ENCODE measurements at places on chromosomes 1 and 21.

DNA sequence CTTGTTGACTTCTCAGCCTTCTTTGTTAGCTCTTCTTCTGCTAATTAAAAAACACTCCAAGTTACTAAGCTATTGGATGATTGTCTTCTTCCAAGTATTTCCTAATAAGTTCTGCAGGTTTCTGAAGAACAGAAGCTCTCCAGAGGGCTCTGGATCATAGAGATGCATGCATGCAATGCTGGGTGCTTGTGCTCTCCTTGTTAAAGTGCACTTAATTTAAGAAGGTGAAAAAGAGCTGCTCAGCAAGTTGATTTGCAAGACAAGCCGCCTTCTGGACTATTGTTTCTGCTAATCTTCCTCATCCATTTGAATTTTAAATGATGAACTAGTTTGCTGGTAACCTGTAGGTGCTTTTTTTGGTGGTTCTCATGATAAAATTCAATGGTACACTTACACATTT is 16.1 kb downstream of the RRP15 start:
- DNase-seq, result no peak

DNA sequence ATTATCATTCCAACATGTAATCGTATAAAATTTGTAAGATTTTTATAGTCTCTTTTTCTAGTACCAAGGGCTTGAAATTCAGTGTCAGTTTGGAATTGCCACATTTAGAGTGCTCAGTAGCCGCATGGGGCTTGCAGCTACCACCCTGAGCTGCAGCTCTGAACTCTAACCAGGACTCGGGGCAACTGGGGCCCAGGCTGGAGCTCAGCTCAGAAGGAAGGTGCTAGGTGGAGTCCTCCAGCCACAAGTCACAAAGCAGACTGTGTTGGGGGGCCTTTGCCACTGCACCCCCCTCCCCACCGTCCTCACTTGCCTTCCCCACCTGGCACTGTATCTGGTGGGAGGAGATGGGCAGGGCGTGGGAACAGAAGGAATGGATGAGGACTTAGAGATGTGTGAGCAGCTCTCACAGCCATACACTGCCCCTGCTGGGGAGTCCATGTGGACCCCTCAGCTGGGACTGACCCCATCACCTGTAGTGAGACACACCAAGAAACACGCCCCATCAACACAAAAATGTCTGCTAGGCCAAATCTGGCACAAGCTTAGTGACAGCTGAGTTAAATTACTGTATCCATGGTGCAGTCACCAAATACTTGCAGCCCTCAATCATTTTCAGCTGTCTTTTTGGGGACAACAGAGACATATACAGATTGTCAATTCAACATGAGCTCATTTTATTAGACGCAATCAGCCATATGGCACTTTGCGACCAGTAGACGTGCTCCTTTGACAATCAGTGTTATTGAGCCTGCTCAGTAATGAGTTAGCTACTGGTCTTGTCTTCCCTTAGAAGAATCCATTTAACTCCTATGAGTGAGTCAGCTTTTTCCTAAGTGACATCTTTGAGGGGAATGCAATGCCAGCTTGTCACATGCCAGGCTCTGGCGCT is 241.7 kb upstream of the RAB4A start:
- no peak for DNase-seq

GRCh38 chr1:198649968-198650338 is 11.1 kb downstream of the PTPRC start:
- DNase-seq, result no peak

- no peak for DNase-seq
These were observed 65.4 kb downstream of the LUZP1 start for GRCh38 chr1:23103001-23103889.

DNA sequence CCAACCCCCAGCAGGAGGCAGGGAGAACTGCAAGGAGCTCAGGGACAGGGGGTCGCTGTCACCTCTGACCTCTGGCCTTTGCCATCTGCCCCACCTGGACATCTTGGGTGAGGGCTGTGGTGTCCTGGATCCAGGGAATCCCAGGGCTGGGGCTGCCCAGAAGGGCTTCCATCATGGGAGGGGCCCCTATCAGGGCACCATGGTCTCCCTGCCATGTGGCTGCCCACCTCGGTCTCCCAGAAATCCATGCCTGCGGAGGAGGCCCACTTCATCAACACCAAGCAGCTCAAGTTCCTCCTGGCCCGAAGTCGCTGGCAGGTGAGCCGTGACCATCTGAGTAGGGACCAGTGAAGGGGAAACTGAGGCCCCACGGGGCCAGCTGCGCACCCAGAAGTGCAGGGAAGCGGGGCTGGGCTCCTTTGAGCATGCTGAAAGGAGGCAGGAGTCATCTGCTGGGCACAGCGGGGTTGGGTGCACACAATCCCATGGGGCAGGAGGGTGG is 36.1 kb downstream of the TRIM11 start:
- DNase-seq, result no peak

DNA sequence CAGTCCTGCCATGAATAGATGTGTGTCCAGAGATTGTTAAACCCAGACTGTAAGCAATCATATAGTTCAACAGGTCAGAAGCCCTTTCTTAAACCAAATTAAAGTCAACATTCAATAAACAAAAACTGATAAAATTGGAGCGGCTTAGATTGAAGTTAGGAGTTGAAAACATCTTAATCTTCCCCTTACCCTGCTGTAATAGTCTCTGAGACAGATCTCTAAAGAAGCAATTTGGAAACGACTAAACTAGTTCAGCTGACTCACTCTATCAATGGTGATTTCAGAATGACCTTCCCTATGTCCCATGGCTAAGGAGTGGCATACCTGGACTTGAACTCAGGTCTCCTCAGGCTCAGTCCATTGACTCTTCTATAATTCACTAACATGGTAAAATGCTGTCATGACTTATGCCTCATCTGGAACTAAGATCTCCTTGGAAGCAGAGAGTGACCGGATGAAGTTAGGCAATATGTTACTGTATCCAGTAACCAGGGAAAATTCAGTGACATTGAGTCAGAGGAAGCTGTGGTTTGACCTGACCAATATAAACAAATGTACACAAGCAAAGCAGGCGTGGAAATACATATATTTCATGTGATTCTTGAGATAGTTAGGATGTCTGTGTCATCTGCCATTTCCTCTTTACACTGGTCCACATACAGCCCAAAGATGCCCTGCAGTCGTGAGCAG is 30.1 kb downstream of the SGIP1 start:
- no peak for DNase-seq

DNA sequence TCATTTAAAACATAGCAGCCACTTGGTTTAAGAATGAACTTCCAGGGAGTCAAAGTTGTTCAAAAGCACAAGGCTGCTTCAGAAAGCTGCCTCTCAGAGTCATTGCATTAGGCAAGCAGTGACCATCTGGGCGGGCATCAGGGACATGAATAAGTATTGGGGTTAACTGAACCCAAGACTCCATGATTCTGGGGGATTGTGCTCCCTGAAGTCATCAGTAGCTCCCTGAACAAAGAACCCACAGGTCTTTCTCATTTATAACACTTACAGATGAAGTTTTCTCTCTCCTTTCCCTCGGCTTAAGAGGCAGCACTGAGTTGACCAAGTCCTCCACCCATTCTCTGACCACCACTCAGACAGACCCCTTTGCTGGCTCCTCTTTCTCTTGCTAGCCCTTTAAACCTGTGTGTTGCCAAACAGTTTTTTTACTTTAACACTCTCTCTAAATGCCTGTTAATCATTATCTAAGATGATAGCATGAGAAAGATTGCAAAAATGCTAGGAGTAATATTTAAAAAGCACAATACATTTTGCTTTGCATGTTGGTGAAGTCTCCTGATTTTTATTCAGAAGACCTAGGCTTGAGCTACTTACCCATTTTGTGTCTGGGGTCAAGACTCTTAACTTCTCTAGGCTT is 77.0 kb upstream of the ARHGAP29 start:
- no peak for DNase-seq

DNA sequence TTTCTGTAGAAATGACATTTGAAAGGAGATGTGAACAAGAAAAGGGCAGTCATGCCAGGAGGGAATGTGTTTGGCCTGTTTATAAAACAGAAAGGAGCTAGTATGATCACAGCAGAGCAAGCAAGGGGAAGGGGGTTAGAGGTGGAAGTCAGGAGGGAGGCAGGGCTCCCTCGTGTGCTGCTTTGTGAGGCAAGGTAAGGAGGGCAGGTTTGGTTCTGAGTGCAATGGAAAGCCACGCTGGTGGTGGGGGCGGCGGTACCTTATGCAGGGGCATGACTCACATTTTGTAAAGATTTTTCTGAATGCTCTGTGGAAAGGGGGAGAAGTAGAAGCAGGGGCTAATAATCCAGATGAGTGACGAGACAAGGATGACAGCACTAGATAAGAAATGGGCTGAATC is 197.5 kb upstream of the C8B start:
- DNase-seq, result no peak

- peak; percentile 12 for DNase-seq
These were observed 17.3 kb downstream of the SLC9A1 start for GRCh38 chr1:27137544-27138075.

- DNase-seq, result no peak
These were observed 45.9 kb downstream of the SAMD13 start for GRCh38 chr1:84347271-84347931.

- no peak for DNase-seq
These were observed 3.6 kb downstream of the TUT4 start for GRCh38 chr1:52549267-52549666.

DNA sequence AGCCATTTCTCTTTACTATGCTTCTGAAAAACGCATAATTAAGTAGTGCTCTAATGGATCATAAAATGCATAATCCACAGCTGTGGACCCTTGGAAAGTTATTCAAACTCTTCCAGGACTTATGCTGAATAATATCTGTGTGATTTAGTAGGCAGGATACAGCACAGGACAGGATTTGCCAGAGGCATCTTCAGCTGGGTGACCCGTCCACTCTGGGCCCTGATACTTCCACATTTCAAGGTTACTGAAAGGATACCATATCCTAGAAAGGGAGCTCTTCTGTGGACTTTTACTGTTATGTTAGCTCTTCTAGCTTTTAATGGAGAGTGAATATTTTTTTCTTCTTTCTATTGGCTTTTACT is 49.6 kb downstream of the MAP10 start:
- DNase-seq, result no peak

- DNase-seq, result no peak
These were observed 1147.3 kb downstream of the NCAM2 start for GRCh38 chr21:22145545-22145944.

DNA sequence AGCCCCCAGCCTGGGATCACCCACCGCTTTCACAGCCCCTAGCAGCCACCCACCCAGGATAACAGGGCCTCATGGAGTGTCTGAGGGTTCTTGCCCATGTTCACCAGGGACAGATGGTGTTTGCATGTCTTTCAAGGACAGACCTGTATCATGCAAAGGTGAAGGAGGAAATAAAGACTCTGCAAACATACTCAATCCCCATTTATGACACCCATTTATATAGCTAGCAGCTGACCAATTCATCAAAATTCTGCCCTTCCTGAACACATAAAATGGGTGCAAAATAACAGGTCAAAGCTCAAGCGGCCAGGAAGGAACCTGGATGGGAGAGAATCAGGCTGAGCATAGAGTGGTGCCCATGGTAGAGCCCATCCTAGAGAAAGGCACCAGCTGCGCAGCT is 32.8 kb upstream of the LYPD8 start:
- no peak for DNase-seq

DNA sequence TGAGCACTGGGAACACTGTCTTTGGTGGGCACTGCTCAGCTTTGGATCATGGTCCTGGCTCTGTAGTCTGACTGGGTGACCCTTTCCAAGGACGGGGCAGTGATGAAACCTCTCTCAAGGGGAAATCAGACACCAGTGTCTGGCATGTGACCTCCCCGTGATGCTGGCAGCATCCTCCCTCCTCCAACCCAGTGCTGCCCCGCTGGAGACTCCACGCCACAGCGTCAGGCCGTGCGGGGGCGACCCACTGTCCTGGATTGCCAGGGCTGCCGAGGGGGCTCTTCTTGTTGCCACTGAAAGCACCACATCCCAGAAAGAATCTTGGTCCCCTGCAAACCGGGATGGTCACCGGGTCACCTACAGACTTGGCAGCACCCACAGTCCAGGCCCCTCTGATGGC is 146.4 kb upstream of the ARHGEF16 start:
- no peak for DNase-seq

GRCh38 chr1:42927920-42928505 is 30.7 kb downstream of the SLC2A1 start:
- no peak for DNase-seq

DNA sequence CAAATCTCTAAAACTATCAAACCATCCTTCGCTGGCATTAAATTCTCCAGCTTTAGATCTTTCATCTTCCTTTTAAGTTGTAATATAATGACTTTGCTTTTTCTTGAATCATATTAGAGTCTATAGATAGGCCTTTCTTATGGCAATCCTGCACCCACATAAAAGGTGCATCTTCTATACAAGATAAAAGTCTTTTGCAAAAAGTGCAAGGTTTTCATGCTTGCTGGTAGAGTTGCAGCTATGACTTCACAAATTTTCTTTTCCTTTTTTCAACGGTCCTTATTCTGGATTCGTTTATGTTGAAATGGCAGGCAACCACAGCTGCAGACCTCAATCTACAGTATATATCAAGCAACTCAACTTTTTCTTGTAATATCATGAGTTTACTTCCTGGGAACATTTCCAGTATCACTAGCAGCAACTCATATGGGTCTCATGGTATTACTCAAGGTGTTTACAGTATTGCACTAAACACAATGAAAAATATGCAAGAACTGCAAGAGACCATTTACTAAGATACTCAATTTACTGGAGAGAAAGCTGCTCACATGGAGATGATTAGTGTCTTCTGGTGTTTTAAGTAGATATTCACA is 22.1 kb downstream of the OMA1 start:
- no peak for DNase-seq

- no peak for DNase-seq
These were observed 811 bp upstream of the ZNF672 start for GRCh38 chr1:248837045-248837780.

DNA sequence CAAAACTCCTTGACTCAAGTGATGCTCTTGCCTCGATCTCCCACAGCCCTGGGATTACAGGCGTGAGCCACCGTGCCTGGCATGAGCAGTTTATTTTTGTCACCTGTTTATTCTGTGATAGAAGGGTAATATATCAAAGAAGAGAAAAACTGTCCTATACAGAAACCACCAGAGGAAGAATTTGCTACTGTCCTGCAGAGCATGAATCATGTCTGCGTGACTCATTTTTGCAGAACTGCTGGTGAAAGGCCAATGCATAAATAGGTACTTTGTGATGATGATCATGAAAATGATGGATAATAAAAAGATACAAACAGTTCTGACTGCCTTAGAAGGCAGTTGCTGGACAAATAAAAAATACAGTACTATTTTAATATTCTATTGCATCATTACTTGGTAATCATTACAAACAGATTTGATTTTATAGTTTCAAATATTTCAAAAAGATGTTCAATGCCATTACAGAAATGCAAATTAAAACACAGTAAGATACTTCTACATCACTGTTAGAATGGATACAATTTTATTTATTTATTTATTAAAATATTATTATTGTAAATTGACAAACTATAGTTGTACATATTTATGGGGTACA is 26.5 kb downstream of the RIPPLY3 start:
- no peak for DNase-seq
